ENCODE measurements at places on chromosomes 4 and X.

- peak; percentile 45 for DNase-seq
Measured at GRCh38 chr4:41413670-41414411, 124.1 kb upstream of the LIMCH1 start.

DNA sequence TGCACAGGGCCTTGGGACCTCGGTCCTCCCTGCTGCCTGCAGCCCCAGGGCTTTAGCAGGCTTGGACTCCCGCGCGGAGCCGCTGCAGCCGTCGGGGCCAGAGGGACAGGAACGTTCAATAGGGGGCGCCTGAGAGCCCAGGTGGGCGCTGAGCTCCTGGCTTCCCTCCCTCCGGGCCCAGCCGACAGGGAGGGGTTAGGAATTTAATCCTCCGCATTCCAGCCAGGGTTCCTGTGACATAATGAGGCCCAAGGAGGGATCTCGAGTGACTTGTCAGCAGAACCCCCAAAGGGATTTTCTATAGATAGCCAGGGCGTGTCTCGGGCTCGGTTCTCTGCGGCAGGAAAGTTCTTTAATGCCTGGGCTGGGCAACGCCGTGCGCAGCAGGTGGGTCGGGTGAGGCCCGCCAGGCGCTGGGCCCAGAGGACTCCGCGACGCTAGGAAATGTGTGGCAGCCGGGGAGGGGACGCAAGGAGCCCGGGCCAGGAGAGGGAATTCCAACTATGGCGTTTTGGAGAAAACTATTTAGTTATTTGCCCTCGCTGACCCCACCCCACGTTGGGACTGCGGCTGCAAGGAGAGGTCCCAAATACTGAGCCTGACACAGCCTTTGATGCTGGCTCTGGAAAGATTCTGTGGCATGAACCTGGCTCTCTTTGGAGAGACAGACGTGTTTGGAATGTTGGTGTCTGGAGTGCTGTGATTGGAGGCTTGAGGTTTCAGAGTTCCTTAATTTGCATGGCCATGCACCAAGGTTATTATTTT, 285.2 kb upstream of the GATB start:
- no peak for DNase-seq

GRCh38 chr4:165461159-165461821, 82.5 kb downstream of the CPE start:
- peak; percentile 96 for DNase-seq

GRCh38 chr4:40194602-40195161, 2.1 kb upstream of the RHOH start:
- DNase-seq, result peak; percentile 37

DNA sequence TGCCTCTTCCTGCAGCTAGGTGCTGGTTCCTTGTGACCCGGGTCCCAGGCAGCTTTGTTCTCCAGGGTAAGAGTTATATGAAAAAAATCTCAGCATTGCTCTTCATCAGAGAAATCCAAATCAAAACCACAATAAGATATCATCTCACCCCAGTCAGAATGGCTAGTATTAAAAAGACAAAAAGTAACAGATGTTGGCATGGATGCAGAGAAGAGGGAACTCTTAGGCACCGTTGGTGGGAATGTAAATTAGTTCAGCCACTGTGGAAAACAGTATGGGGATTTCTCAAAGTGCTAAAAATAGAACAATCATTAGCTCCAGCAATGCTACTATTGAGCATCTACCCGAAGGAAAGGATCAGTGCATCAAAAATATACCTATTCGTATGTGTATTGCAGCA, 61.5 kb downstream of the SORCS2 start:
- DNase-seq, result no peak

DNA sequence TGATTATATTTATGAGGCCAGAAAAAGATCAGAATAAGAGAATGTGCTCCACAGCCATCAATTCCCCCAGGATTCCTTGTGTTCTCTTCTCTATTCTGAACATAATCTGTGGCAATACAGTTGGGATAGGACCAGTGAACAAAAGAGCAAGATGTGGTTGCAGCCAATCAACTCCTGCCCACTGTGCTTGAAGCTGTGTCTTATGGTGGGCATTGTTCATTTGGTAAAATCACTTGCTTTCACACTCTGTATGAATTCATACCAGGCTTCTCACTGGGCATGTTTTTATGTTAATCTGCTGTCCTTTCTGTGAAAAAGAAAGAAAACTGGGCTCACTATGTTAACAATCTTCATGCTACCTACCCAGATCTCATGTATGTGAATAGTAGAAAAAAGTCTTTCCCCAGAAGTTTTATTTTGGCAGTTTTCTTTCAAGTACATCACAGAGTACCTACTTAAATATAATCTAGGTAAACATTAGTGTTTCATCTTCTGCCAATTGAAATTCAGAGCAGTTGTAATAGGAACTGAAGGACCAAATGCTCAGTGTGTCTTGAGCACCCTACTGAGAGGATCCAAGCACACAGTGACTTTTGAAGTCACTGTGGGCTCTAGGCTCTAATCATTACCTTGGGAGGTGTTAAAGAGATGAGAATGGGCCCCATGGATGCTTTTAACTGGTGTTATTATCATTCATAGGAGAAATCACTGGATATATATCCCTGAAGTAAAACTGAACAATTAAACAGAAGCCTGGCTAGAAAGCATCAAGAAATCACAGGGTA, 429.2 kb upstream of the TRAM1L1 start:
- no peak for DNase-seq

- DNase-seq, result no peak
Measured at GRCh38 chr4:135464311-135464710, 1262.7 kb upstream of the PABPC4L start.

- DNase-seq, result no peak
Measured at GRCh38 chr4:140125374-140125773, 28.6 kb downstream of the MAML3 start.

- no peak for DNase-seq
Measured at GRCh38 chr4:177271915-177272766, 37.5 kb upstream of the NEIL3 start.

GRCh38 chrX:129495900-129496299, 27.4 kb downstream of the SMARCA1 start:
- DNase-seq, result peak; percentile 22

DNA sequence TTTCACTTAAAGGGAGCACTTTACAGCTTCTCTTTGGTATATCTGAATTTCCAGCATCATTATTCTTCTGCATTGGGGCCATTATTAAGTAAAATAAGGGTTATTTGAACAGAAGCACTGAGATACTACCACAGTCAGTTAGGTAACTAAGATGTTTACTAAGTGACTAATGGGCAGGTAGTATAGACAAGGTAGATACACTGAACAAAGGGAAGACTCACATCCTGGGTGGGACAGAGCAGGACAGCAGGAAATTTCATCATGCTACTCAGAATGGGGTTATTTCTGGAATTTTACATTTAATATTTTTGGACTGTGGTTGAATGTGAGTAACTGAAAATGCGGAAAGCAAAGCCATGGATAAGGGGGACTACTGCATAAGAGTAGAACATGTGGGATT, 316.0 kb downstream of the CCSER1 start:
- no peak for DNase-seq

DNA sequence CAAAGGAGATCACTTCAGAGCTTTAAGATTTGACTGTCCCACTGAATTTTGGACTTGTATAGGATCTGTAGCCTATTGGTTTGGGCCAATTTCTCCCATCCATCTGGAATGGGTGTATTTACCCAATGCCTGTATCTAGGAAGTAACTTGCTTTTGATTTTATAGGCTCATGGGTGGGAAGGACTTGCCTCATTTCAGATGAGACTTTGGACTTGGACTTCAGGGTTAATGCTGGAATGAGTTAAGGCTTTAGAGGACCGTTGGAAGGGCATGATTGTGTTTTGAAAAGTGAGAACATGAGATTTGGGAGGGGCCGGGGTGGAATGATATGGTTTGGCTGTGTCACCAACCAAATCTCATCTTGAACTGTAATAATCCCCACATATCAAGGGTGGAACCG, 73.8 kb downstream of the ZNF518B start:
- DNase-seq, result no peak

GRCh38 chrX:2572740-2573139, 72.0 kb upstream of the DHRSX start:
- DNase-seq, result no peak

- DNase-seq, result no peak
Measured at GRCh38 chrX:100586747-100587146, 2.0 kb downstream of the TNMD start.

GRCh38 chrX:123753656-123754350, 21.0 kb upstream of the THOC2 start:
- no peak for DNase-seq

- DNase-seq, result no peak
Measured at GRCh38 chr4:161350946-161351345, 812.9 kb downstream of the FSTL5 start.

Measured in fibroblast of skin of scalp (primary cell).